ENCODE measurements at places on chromosomes 6 and 20.

DNA sequence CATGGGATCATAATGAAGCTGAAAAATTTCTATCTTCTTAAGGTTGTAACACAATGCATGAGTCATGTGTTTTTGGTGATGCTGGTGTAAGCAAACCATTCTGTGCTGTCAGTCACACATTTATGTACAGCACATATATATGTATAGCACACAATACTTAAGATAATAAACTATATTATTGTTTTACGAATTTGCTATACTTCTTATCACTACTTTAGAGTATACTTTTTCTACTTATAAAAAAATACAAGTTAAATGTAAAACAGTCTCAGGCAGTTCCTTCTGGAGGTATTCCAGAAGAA is 920.1 kb upstream of the FLRT3 start:
- DNase-seq, result no peak

DNA sequence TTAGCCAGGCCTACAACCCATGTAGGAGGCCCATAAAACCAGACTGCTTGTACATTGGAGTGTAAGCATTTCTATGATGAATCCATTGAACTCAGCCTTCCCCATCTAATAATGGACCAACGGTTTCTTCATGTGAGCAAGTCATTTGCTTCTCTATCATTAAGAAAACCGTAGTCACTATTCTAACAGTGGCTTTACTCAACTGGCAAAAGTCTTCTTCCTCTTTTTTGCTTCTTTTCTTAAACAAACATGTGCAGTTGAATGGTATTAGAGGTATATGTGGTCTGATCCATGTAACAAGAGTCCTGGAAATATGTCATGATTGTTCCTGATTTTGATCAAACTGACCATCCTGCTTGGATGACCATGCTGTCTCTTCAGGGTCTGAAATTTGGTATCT is 132.4 kb upstream of the STXBP5 start:
- no peak for DNase-seq

DNA sequence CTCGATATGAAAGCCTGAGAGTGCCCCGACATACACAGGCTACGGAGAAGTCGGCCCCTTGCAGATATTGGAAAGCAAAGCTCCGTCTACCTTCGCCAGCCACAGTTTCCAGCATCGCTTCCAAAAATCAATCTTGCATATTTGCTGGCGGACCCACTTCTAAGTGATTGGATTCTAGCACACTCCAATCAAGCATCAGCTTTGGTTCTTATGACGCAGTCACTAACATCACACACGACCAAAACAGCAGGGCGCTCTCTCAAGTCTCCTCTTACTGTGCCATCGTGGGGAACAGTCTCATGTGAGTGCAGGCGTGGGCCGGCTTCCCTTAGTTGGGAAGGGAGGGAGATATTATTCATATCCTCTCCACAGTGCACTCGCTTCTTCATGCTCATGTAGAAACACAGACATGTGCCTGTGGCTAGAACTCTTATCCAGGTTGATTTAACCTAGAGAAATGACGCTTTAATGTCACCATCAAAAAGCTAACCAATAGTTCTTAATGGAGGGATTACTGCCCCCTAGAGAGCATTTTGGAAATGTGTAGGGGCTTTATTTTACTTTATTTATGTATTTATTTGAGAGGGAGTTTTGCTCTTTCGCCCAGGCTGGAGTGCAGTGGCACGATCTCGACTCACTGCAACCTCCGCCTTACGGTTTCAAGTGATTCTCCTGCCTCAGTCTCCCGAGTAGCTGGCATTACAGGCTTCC is 229.8 kb downstream of the SOD2 start:
- no peak for DNase-seq

- DNase-seq, result no peak
These were observed 3.6 kb downstream of the SOX4 start for GRCh38 chr6:21596949-21597682.

GRCh38 chr6:167327391-167327790 is 2.5 kb downstream of the TTLL2 start:
- DNase-seq, result no peak

DNA sequence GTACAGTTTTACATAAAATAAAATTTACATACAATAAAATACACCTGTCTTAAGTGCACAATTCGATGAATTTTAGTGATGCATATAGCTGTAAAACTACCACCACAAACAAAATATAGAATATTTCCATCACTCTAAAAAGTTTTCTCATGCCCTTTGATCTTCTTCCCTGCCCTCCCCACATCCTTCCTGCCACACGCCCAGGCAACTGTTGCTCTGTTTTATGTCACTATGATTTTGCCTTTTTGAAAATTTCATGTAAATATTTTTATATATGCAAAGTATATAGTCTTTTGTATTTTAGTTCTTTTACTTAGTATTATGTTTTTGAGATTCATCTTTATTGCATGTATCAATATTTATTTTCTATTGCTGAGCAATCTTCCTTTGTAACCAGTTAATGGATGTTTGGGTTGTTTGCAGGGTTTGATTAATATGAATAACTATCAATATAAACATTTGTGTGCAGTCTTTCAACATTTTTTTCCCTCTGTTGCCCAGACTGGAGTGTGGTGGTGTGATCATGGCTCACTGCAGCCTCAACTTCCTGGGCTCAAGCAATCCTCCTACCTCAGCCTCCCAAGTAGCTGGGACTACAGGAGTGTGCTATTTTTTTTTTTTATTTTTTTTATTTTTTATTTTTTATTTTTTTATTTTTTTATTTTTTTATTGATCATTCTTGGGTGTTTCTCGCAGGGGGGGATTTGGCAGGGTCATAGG is 23.8 kb upstream of the SAMHD1 start:
- no peak for DNase-seq

DNA sequence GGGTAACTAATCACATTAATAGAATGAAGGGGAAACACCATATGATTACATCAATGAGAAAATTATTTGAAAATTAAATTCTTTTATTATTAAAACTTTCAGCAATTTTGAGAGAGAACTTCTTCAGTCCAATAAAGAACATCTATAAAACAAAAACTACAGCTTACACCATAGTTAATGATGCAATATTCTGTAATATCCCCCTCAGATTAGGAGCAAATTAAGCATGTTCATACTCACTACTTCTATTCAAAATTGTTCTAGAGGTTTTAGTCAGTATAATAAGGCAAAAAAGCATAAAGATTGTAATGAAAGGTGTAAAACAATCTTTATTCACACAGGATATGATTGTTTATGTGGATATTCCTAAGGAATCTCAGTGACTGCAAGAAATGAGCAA is 465.4 kb downstream of the CD109 start:
- DNase-seq, result no peak

- DNase-seq, result no peak
These were observed 1.4 kb downstream of the CST8 start for GRCh38 chr20:23492292-23492691.

GRCh38 chr6:130955755-130956154 is 107.3 kb downstream of the EPB41L2 start:
- no peak for DNase-seq

DNA sequence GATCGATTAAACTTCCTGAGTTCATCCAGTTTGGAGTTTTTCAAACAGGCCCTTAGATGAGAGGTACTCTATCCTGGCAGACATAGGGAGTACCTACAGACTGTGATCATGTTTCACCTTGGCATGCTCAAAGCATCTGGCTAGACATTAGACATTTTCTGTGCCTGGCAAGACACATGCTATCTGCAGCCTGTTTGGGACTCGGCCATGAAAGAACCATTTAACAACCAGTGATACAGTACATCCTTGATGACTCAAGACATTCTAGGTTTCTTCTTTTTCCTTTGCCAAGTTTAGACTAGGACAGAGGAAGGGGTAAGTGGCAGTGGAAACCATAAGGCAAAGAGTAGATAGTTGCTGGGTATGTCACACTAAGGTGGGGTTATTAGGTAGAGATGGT is 15.4 kb upstream of the PAQR8 start:
- no peak for DNase-seq

DNA sequence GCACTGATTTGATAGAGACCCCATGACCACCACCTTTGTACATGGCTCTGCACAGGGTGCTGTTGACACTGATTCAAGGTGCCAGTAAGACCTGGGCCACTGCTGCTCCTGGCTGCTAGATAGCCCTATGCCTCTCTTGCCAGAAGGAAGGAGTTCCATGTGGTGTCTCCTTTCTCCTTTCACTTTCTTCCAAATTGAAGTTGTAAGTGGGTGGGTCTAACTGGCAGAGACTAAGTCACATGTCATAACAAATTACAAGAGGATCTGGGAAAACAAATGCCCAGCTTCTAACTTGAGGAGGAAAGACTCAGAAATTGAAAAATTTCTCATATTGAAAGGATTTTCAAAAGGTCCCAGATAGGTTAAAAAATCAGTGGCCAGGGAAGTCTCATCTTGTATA is 116.8 kb downstream of the TFAP2B start:
- no peak for DNase-seq

DNA sequence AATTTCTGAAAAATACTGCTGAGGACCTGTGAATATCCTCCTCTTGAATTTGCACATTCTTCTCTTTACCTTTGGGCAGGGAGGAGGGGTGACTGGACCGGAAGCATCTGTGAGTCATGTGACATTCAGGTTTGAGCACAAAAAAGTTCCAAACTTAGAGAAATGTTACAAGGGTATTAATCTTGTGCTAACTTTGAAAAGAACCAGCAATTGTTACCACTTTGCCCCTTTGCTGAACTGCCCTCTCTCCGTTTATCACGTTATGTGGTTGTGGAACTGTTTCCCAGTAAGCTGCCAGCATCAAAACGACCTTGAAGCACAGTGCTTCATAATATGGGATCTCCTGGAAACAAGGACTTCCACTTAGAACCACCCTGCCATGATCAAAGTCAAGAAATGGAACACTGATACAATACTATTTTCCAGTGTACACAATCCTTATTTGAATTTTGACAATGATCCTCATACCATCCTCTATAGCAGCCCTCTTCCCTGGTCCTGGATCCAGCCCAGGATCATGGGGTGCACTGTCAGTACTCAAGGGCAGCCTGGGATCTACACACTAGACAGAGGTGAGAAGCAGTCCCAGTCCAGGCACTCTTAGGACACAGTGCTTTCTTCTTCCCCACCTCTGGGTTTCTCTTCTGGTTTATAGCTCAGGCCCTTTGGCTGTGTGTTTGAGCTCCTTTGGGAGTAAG is 2.3 kb upstream of the TUBB1 start:
- no peak for DNase-seq

- no peak for DNase-seq
These were observed 30.8 kb downstream of the PDE10A start for GRCh38 chr6:165632194-165632593.

- DNase-seq, result peak; percentile 68
These were observed at the start of gene KCNG1 for GRCh38 chr20:51022803-51023616. Gene KCNG1 (minus strand): TSS chr20:51023107. CDS start chr20:51010338, 12,769 bp downstream.

GRCh38 chr20:38997622-38998021 is 35.5 kb downstream of the DHX35 start:
- peak; percentile 67 for DNase-seq

DNA sequence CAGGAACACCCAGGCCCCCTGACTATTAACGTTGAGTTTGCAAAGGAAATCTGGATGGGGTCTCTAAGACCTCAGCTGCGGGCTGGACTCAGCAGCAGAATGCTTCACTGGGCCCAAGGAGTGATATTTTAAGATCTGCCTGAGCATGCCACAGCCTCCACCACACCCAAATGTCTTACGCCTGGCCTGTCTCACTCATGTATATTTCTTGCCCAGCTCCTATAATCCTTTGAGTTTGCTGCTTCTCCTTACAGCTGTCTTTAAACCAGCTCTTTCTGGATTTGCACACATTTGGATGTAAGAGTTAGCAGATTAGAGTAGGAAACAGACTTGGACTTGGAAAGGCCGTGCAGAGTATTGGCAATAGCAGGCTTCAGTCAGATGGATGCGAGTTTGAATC is 16.4 kb downstream of the CASS4 start:
- no peak for DNase-seq

GRCh38 chr6:120496661-120497060 is 837.6 kb downstream of the TBC1D32 start:
- no peak for DNase-seq

GRCh38 chr6:119333063-119333609 is 16.4 kb downstream of the MAN1A1 start:
- no peak for DNase-seq

GRCh38 chr6:169190144-169190584 is 63.5 kb downstream of the THBS2 start:
- no peak for DNase-seq

- no peak for DNase-seq
These were observed 705.9 kb downstream of the MAFB start for GRCh38 chr20:39983183-39983582.

GRCh38 chr6:2881423-2881822 is 21.7 kb downstream of the SERPINB9 start:
- DNase-seq, result no peak

DNA sequence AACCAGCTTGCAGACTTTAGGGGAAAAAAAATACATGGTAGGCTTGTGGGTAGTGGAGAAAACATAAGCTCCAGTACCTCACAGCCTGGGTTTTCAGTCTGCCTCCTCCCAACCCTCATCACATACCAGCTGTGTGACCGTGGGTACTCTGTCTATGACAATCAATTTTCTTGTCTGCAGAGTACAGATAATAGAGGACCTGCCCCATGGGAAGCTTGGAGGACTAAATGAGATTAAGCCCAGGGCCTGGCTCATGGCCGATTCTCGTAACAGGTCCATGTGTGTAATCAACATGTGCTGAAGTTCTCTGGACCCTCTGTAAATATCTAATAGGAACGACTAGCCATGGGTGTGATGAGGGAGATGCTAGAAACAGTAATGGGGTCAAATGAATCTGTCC is 34.0 kb downstream of the NT5E start:
- no peak for DNase-seq

- no peak for DNase-seq
These were observed 17.9 kb downstream of the RNF24 start for GRCh38 chr20:3997446-3997845.

- DNase-seq, result no peak
These were observed 792 bp downstream of the SLC23A2 start for GRCh38 chr20:5000263-5001173.

DNA sequence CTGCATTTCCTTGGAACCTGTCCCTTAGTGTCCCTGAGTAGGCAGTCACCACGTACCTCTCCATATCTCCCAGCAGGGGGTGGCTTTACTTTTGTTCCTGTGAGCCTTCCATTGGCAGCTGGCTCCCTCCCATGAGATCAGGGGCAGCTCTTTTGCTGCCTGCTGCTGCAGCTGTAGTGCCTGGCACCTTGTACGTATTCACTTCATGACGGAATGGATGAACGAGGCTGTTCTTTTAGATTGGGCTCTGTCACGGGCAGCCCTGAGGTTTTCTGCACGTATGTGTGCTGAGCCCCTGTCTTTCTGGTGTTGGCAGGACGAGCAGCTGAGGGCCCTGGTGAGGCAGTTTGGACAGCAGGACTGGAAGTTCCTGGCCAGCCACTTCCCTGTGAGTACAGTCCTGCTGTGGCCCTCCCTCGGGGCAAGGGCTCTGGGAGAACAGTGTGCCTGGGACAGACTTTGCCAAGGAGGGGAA is 14.6 kb downstream of the MYBL2 start:
- DNase-seq, result no peak

Measured in activated T-cell treated with anti-CD3 and anti-CD28 coated beads for 48 hours (primary cell).